ENCODE measurements at places on chromosomes 3 and 15. TPM values are rescaled to one million over a fixed set of nuclear protein-coding genes. Genes with fewer than 3 reads are reported as not detected.

Gene CCDC191
- total RNA-seq: 1.3 TPM

Gene SMARCC1
- 42.5 TPM for total RNA-seq

Gene SPTBN5
- 12.0 TPM for total RNA-seq

Gene ANKRD34C
- total RNA-seq: not detected

Gene ERICH6
- not detected for total RNA-seq

Gene CNTN4
- total RNA-seq: not detected

DNA sequence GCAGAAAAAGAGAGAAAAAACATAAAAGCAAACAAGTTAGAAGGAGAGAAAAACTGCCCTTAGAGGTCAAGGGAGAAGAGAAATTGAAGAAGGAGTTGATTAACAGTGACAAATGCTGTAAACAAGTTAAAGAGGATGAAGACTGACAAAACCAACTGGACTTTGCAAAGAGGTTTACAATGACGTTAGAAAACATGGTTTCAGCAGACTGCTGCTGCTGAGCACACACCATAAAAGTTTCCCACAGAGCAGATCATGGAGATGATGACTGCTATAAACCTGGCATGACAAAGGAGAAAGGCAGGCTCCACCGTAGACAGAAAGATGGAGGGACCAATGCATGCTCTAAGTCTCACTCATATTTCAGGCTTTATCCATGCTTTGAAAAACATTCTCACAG is 78.7 kb downstream of the POLQ start:
- no peak for DNase-seq

DNA sequence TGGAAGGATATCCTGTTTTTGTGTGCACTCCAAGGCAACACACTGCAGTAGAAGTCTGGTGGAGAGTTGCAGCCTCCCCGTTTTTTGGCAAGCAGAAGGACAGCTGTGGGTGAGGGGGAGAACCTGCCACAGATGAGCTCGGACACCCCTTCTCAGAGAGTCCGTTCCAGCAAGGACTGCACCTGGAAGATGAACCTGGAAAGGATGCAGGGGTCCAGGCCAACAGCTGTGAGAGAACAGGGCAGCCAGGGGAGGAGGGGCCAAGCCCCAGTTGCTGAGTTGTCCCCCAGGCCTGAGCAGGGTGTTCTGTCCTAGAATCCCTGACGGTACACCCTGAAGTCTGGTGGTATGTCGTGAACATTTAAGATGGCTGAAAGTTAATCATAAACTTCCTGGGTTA is 30.2 kb downstream of the ZXDC start:
- DNase-seq: no peak

DNA sequence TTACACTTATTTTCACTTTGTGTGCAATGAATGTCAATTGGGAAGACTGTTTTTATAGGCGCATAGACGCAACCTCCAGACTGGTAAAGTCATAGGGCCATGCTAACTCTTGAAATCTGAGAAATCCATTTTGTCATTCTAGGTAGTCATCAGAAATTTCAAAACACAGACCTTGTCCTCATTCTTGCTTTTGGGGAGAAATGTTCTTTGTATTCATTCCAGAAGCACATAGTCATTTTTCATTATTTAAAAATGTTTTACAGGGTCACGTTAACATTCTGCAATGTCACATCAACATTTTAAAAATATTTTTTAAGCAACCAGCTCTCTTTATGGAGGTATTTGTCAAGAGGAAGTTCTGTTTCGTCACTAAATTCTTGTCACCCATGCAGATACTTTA is 898.4 kb downstream of the PDCD6IP start:
- DNase-seq: no peak

DNA sequence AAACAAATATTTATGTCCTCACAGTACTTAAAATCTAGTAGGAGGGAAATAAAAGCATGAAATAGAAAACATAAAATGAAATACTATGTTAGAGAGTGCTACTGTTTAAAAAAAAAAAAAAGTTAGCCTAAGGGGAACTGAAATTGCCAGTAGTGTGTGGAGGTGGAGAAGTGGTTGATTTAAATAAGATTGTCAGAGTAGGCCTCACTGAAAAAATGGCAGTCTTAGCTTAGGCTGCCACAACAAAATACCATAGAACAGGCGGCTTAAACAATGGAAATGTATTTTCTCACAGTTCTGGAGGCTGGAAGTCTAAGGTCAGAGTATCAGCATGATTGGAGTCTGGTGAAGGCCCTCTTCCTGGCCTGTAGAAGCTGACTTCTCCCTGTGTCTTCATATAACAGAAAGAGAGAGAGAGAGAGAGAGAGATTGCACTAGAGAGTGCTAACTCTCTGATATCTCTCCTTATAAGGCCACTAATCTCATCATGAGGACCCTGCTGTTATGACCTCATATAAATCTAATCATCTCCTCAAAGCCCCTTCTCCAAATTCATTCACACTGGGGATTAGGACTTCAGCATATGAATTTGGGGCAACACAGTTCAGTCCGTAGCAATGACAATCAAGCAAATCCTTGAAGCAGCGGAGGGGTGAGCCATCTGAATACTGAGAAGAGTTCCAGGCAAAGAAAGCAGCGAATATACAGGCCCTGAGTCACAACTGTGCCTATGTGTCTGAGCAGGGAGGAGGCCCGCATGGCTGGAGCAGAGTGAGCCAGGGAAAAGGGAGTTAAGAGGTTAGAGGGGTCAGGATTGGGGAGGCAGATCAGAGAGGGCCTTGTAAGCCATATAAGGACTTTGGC is 23.6 kb upstream of the LRRC34 start:
- no peak for DNase-seq

GRCh38 chr15:73382115-73382514 is 13.4 kb upstream of the HCN4 start:
- DNase-seq: no peak
